ENCODE measurements at places on chromosomes 5 and 9.

- DNase-seq = peak; percentile 30
Observed at GRCh38 chr9:91727316-91727861, 222.6 kb downstream of the ROR2 start.

GRCh38 chr5:118139361-118139760, 849.0 kb downstream of the DTWD2 start:
- no peak for DNase-seq

- no peak for DNase-seq
Observed at GRCh38 chr9:64015136-64015535, 1269.9 kb downstream of the FOXD4L5 start.

DNA sequence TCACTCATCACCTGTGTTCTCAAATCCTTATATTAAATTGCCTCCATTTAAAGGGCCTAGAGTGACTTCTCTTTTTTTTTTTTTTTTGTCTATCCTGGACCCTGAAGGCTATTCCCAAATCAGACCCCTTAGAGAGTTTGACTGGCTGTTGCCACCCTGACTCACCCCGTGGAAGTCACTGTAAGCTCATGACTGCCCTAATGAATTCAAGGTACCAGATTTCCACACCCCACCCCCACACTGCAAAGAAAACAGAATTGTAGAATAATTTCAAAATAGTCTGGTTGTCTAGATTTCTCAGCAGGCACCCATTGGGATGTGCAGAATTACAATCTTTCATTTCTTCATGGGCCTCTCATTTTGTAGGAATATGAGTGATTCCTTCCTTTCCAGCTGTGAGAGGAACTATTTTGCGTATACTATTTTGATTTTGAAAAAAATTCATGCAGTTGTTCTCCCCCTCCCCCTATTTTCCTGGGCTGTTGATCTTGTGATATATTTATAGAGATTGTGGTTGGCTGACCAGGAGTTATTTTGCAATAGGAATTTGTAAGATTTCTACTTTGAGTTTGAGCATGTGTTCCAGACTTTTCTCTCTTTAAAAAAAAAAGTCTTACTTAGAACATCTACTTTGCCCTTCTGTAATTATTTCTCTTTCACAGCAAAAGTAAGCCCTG, 79.1 kb downstream of the ZNF618 start:
- no peak for DNase-seq

- no peak for DNase-seq
Observed at GRCh38 chr5:61758711-61759110, 426.7 kb downstream of the ZSWIM6 start.

- no peak for DNase-seq
Observed at GRCh38 chr5:59189472-59190244, 606.8 kb downstream of the RAB3C start.

DNA sequence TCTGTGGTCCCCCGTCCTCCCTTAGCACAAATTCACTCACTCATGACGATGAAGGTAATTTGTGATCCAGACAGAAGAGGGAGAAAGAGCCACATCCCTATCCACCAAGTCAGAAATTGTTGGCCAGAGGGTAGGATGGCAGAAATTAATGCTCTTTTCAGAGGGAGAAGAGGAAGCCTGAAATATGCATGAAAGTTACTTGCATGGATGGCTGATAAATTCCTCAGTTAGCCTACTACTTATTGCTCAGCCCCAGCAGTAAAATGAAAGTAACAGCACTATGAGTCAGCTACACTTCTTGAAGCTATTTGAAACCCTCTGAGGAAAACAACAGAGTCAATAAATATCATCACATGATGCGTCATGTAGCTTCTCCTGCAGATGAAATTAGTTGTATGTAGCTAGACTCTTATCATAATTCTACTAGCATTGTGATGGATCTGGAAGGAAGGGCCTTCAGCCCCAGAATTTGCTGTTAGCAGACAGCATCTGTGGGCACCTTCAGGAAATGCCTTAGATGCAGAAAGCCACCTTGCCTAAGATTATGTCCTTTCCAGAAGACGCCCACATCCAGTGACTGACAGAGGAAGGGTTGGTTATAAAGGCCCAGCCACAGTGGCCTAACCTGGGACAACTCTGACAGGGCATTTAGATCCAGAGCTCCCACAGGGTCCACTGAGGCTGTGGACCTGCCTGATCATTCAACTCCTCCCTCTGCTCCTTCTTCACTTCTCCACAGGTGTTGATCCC, 81.2 kb upstream of the CCDC112 start:
- DNase-seq = no peak

DNA sequence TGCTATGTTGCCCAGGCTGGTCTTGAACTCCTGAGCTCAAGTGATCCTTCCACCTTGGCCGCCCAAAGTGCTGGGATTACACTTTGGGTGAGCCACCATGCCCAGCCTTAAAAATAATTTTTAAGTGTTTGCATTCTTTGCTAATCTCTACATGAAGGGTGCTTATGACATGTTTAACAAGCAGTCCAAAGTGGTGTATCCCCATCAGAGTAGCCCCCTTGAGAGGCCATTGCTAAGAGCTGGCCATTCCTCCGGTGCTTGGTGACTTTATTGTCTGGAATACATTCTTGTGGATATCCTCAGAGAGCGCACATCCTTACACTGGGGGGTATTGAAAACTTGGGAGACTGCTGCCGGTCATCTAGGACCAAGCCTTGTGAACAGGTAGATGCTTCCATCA, 395.4 kb downstream of the KDM4C start:
- DNase-seq = no peak

DNA sequence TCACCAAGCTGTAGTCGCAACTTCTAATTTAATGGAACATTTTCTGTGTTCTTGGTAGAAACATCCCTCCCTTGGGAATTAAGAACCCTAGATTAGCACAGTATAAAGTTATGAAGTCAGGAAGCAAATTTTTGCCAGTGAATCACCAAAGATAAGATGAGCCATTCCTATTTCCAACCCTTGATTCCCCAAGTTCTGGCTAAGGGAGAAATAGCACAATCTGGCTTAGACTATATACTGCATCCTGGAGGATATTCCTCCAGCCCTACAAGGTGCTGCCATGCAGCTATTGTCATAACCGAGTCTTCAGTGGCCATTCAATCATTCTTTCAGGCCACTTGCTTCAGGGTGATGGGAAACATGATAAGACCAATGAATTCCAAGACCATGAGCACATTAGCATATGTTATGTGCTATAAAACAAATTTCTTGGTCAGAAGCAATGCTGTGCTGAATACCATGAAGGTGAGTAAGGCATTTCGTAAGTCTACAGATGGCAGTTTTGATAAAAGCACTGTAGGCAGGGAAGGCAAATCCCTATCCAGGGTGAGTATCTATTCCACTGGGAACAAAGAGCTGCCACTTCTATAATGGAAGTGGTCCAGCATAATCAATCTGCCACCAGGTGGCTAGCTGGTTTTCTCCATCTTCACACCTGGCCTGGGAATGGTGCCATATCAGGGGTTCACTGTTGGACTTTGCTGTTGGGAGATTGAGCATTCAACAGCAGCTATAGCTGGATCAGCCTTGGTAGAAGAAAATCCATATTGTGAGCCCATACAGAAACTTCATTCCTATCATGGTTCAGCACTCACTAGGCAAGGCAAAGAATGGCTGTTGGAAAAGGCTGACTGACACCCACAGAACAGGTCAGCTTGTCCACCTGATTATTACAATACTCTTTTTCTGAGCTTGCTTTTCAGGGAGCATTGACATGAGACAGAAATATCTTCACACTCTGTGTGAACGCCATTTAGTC, 19.6 kb upstream of the ARL15 start:
- no peak for DNase-seq

- DNase-seq = no peak
Observed at GRCh38 chr5:20098694-20099093, 110.7 kb upstream of the CDH18 start.

DNA sequence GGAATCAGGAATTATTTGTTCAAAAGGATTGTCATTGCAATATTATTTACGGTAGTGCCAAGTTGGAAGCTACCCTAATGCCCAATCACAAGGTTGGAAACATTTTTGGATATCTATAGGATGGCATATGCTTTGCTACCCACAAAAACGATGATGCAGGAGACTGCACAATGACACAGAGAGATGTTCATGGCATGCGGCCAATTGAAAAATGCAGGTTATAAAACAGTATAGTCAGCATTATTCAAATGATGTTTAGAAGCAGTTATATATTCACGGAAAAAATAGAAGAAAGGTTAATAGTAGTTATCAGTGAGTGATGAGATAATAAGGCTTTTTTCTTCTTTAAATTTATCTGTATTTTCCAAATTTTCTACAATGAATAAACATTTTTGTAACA, 5.9 kb upstream of the ACSL6 start:
- no peak for DNase-seq

DNA sequence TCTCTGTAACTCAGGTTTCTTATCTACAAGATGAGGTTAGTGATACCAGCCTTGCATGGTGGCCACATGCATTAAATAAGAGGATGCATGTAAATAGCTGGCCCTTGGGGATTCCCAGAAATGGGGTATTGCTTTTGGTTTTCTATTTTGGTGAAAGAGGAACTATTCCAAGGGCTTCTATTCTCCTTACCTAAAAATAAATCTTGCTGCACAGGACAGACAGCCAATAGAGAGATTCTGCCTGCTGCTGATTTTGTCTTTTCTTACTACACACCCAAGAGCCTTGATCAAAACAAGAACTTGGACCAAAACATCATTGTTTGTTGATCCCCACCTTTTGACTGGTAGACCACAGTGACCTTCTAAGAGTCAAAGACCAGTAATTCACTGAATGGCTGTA, 161.8 kb downstream of the PJA2 start:
- DNase-seq = no peak

DNA sequence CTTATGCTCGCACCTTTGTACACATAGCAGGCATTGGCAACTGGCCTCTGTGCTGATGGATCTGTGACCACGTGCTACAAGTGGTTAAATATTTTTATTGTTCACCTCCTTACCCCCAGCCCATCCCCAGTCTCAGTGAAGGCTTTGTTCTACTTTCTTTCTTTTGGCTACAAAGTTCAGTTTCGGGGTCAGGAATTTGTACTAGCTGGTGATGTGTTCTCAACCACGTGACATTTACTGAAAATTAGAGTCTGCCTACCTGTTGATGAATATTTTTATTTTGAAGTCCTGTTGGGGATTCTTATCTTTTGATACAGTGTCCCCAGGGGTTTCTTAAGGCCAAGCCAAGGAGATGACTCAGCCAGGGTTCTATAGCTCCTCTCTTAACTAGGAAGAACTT, 47.8 kb downstream of the C9orf57 start:
- no peak for DNase-seq

DNA sequence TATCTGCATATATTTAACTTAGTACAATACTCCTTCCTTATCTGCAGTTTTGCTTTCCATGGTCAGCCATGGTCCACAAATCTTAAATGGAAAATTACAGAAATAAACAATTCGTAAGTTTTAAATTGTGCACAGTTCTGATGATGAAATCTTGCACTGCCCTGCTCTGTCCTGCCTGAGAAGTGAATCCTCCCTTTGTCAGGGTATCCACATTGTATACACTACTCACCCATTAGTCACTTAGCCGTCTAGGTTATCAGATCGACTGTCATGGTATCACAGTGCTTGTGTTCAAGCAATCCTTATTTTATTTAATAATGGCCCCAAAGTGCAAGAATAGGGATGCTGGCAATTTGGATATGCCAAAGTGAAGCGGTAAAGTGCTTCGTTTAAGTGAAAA, 8.3 kb upstream of the YTHDC2 start:
- no peak for DNase-seq

DNA sequence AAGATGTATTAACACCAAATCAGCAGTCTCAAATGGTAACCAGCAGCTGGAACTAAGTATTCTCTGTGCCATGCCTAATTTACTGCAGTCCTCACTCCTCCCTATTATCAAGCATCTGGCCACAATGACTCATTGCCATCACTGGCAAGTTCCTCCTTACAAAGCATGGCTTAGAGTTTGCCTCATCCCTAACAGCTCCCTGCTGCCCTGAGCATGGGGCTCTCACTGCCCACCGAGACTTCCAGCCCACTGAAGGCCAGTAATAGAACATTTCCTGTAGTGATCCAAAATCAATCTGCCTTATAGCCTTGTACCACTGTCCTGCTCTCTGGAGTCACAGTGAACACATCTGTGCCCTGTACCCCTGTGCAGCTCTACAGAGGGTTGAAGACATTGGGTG, 211.9 kb upstream of the TRIM32 start:
- no peak for DNase-seq

DNA sequence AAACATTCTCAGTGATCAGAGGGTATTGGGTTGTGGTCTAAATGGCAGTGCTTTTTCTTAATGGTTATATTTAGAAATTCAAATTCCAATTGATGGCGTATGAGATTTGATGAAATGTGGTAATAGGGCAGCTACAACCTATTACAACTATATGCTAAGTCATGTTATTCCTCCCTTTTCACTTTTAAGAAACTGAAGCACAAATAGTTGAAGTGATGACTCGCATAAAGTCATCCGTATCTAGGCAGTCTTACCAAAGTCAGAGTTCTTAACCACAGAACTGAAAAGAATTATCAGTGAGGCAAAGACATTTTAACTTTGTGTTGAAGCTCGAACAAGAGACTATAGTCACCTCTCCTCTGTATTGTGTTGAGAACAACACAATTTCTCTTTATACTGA, 28.2 kb downstream of the C9orf152 start:
- DNase-seq = no peak

DNA sequence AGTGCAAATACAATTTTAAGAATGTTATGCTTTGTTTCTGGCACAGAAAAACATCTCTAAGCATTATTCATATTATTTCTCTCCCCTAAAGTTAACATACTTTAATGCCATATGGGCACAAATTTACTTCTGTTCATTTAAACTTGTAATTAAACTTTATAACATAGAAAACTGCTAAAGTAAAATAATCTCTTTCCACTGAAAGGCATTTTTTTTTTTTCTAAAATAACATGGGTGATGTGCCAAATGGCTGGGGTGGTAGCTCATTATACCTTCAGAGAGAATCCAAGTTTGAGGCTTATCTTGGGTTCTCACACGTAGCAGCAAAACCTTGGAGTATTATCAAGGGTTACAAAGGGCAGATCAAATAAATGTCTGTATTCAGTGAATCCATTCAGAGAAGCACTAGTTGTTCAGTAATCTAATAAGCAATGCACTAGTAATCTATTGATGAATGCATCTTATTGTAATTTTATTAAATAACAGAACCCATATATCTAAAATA, 257.6 kb upstream of the POU5F2 start:
- DNase-seq = no peak

GRCh38 chr5:75006865-75007822, 45.2 kb downstream of the GCNT4 start:
- no peak for DNase-seq

GRCh38 chr9:75105019-75105540, 16.8 kb downstream of the OSTF1 start:
- no peak for DNase-seq

DNA sequence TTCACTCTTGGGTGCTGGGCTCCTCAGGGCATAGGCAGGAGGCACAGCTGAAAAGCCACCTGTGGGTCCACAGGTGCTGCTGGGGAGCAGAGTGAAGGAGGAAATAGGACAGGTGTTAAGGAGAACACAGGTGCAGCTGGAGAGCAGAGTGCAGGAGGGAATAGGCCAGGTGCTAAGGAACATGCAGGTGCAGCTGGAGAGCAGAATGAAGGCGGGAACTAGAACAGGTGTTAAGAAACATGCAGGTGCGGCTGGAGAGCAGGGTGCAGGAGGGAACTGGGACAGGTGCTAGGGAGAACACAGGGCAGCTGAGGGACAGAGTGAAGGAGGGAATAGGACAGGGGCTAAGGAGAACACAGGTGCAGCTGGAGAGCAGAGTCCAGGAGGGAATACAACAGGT, 43.8 kb upstream of the PLEKHG4B start:
- DNase-seq = no peak
